GM20000 (cell line): ENCODE measurements at places on chromosomes 12 and 14.

- no peak for DNase-seq
Observed at GRCh38 chr12:42990387-42990786, 400.8 kb upstream of the PRICKLE1 start.

DNA sequence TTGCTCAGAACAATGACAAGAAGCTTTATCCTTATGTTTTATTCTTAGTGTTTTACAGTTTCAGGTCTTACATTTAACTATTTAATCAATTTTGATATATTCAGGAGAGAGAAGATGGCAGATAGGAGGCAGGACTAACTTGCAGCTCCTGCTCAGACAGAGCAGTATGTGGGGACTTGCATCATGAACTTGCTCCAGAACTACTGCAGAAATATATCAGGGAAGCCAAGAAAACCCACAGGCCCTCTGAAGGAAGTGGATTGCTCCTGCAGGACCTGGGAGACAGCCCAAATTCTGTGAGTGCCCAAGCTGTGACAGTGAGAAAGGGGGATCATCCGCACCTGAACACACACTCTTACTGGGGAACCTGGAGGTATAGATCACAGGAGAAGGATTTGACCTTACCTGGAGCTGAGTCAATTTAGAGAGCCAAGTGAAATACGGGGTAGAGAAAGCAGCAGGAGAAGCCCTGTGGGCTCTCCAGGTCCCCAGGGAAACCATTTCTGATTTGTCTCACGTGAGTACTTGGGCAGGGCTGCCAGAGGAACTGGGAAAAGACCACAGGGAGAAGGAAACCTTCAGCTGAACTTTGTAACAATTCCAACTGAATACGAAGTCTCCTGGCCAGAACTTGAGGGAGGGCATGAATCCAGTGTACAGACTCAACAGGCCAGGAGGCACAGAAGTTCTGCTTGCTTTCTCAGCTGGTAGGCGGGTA, 28.9 kb upstream of the TSPAN8 start:
- DNase-seq, result no peak

- DNase-seq, result no peak
Observed at GRCh38 chr14:101772770-101773169, 11.3 kb downstream of the PPP2R5C start.

- DNase-seq, result no peak
Observed at GRCh38 chr14:72788255-72788654, 105.6 kb downstream of the DPF3 start.

DNA sequence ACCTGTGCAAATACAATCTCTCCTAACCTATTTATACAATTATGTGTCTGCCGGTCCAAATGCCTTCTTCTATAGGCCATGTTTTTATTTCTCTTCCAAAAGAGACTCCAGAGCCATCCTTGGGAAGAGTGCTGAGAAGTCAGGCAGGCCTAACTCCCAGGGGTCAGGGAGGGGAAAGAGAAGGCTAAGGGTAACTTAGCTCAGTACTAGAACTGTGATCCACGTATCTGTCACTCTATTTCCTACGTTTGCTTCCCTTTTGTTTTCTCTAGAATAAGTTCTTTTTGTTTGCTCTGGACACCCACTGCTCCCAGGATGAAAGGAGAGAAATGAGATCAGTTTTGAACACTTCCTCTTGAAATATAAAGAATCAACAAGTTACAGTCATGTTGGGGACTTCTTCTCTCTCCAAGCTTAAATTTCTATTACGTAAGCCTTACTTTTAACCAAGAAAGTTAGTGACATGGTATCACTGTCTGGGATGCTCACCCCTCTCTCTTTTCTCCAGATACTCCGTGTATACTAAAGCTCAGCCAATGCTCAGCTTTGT, 79.2 kb downstream of the DAD1 start:
- DNase-seq, result no peak

- DNase-seq, result no peak
Observed at GRCh38 chr14:64625386-64626232, 75.8 kb downstream of the PPP1R36 start.
